Inflammatory macrophage treated with lipopolysaccharide for 1 hour (primary cell): ENCODE measurements at places on chromosomes 11 and 22.
A peak's percentile ranks its signal among the peaks of the same experiment; 100 is the strongest.

- no peak for DNase-seq
Observed at GRCh38 chr11:102545701-102546100, 15.2 kb upstream of the MMP7 start.

- no peak for DNase-seq
Observed at GRCh38 chr11:89660234-89660633, 49.9 kb upstream of the TRIM77 start.

- peak; percentile 81 for DNase-seq
Observed at GRCh38 chr11:17598700-17599459, 51.8 kb downstream of the OTOG start.

- DNase-seq = no peak
Observed at GRCh38 chr11:43515090-43515489, 156.4 kb downstream of the TTC17 start.
